ENCODE measurements at places on chromosomes 3 and 15.

GRCh38 chr3:143643905-143644304 lies 204.4 kb downstream of the SLC9A9 start:
- no peak for DNase-seq

GRCh38 chr3:48514431-48515227 lies 10.7 kb upstream of the SHISA5 start:
- DNase-seq, result no peak

GRCh38 chr3:188660415-188660814 lies 506.5 kb downstream of the LPP start:
- DNase-seq, result no peak

GRCh38 chr3:182092662-182093262 lies 381.0 kb downstream of the SOX2 start:
- DNase-seq, result no peak

GRCh38 chr3:12999147-13000140 lies 73.8 kb downstream of the IQSEC1 start:
- no peak for DNase-seq

DNA sequence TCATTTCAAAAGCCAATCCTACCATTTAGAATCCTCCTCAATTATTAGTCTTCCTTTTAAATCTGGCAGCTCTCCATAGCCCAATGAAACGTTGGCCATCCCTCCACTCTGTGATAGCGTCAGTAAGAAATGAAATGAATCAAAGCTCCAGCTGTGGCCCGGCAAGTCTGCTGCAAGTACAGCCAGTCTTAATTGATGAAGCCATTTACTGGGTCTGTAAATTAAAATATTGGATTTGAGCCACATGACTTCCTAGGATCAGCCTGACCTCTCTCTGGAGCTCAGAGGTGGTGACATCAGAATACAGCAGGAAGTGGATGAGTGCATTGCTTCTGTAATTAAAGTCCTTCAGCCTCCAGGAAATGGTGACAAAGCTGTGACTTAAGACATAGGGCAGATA lies 347.0 kb upstream of the LMCD1 start:
- no peak for DNase-seq

- DNase-seq, result no peak
Measured at GRCh38 chr3:126441256-126441880, 34.3 kb downstream of the ZXDC start.

DNA sequence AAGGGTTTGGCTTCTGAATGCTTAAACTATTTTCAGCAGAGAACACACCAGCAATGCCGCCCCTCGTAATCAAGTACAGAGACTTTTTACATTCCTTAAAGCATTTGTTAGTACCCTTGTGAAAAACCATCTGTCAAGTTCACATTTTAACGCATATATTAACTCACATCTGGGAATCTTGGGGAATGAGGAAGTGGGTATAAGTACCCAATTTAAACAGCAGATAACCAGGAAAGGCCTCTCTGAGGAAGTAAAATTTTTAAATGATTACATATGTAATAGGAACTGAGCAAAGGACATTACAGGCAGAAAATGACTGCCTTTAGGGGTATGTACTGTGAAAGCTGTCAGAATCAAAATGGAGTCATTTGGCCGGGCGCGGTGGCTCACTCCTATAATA lies 12.8 kb upstream of the CFAP44 start:
- DNase-seq, result no peak

DNA sequence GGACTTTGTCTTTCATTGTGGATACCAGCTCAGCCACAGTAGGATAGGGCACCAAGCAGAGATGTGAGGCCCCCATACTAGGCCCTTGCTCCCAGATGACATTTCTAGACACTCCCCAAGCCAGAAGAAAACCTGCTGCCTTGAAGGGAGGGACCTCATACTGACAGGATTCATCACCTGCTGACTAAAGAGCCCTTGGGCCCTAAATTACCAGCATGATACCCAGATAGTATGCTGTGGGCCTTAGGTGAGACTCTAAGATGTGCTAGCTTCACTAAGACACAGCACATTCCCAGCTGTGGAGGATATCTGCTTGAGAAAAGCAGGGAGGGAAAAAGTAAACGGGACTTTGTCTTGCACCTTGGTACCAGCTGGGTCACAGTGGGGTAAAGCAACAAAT lies 324.0 kb downstream of the TBL1XR1 start:
- DNase-seq, result no peak

- DNase-seq, result no peak
Measured at GRCh38 chr3:23864931-23865330, 51.9 kb downstream of the NKIRAS1 start.

DNA sequence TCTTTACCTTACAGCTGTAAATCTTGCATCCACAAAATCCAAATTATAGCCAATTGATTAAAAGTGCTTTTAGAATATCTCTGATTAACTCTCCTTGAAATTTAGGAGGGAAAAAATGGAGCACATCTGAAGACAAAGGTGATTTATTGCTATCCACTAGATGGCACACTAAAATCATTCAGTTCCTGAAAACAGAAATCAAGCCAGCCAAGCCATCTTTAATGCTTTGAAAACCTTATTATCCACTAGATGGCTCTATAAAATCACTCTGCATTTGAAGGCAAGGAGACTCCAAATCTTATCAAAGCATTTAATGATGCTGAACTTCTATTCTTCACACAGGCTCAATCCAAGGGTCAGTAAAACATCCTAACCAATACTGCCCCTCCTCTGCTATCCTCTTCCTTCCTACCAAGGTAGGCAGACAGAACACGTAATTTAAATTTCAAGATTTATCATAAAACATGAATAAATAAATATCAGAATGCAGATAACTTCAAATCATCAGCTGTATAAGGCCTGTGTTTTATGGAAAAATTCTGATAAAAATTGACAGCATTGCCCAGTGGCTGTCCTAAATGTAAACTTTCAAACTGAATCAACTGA lies 48.4 kb downstream of the GOLIM4 start:
- DNase-seq, result peak; percentile 61

DNA sequence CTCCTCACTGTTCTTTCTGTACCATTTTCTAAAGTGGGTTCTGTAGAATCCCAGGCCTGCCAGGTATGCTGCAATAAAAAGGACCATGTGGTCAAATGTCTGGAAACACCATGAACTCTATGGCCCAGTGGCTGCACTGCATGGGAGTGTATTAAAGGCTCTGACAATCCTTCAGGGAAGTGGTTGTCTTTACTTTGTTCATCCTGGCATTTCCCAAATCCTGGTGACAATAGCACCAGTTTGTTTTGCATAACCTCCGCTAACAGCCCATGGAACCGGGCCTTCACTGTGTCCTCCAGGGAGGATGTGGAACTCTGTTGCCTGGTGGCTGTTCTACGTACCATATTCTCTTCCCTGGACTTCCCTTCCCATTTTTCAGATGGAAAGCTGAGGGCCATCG lies 11.2 kb upstream of the DUSP7 start:
- DNase-seq, result no peak

- DNase-seq, result no peak
Measured at GRCh38 chr3:172319595-172319994, 128.7 kb downstream of the GHSR start.

GRCh38 chr3:40310705-40311104 lies 1.2 kb downstream of the EIF1B start:
- DNase-seq, result no peak

GRCh38 chr3:43238801-43239200 lies 47.5 kb upstream of the SNRK start:
- DNase-seq, result no peak

- DNase-seq, result no peak
Measured at GRCh38 chr3:182078316-182078715, 366.6 kb downstream of the SOX2 start.

- no peak for DNase-seq
Measured at GRCh38 chr3:159881208-159881607, 107.4 kb upstream of the IL12A start.

- DNase-seq, result no peak
Measured at GRCh38 chr15:87632364-87632763, 624.2 kb downstream of the NTRK3 start.

DNA sequence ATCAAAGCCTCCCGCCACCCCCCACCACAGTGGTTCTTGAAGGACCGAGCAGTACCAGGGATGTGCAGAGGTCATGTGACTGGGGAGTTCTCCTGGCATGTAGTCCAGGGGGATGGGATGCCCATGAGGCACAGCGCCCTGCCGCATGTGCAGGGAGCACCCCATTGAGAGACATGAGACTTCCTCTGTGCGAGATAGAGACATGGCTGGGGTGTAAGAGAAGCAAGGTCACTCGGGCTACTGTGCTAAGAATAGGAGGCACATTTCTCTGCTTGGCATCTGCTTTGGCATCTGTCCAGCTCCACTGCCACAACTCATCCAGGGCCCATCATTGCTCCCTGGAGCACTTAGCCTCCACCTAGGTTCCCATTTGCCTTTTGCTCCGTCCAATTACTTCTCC lies 2.4 kb upstream of the CYP1A1 start:
- no peak for DNase-seq

- no peak for DNase-seq
Measured at GRCh38 chr3:155420406-155420805, 126.9 kb upstream of the STRIT1 start.

DNA sequence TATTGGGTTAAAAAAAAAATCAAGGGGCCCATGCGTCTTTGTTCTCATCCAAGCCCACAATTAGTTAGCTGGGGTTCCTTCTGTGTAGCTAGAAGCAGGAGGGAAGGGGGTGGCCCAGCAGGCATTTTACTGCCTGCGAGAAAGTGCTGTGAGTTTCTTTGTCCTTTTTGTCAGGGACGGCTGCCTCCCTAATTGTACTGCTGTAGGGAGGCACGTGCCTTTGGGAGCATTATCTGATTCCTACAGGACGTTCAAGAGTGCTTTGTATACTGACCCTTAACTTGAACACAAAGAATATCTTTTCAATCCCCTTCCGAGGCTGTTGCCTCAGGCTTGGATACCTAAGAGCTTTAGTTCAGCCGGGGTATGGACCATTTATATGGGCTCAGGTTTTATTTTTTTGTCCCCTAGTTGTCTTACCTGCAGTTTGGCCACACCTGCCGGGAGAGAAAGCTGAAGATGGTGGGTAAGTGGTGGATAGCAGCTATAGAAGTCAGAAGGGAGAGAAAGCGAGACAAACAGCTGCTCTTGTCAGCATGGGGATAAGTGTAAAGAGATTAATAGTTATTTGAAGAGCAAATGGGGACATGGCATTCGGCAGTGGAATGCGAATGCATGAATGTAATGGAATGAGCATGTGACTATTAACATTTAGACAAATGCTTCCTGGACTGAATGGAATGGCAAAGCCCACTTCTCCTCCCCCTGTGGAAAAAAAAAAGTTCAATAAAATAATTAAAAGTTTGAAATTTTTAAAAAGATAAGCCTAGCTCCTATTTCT lies 175.2 kb downstream of the TP63 start:
- peak; percentile 44 for DNase-seq

All from NCI-H187 treated with DMSO at 0.1 percent for 48 hours (cell line).